ENCODE measurements at places on chromosomes 12 and 14.

GRCh38 chr14:94677747-94678146, 65.6 kb downstream of the SERPINA3 start:
- DNase-seq, result no peak

GRCh38 chr14:90255871-90256270, 482 bp upstream of the PSMC1 start:
- peak; percentile 36 for DNase-seq

DNA sequence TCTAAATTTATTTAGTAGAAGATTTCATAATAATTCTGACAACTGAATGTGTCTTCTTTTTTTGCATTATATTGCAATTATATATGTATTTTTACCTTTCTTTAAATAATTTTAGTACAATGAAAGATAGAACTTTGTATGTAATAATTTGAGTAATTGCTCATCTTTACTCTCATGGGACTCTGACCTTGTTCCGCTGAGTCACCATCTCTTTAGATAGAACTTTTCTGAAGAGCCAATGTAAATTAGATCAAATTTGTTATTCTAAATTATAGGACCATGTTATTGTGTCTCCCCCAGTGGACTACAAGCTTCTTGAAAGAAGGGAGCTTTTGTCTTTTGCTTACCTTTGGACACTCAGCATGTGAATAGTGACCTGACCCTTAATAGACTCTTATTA, 96.1 kb downstream of the TRHDE start:
- no peak for DNase-seq

DNA sequence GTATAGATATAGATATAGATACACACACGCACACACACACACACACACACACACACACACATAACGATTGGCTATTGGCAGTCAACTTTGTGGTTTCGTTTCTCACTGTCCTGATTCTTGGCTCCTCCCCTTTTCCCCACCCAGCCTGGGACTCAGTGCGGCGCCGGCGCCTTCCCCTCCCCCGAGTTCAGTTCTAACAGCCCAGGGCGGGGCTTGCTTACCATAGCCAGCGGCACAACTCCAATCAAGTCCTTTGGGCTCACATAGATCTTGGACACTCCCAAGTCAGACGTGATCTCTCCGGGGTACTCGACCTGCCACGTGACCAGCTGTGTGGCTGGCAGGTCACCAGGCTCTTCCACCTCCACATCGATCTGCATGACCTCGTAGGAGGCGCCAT, 484.1 kb downstream of the GLT1D1 start:
- DNase-seq, result no peak

- no peak for DNase-seq
Observed at GRCh38 chr12:54039417-54040147, 6.7 kb downstream of the HOXC5 start.

GRCh38 chr12:128818065-128819022, 5.4 kb downstream of the SLC15A4 start:
- DNase-seq, result no peak

GRCh38 chr14:54329082-54329695, 67.6 kb upstream of the CDKN3 start:
- peak; percentile 34 for DNase-seq

GRCh38 chr14:22995889-22996625, 13.7 kb upstream of the AJUBA start:
- no peak for DNase-seq

DNA sequence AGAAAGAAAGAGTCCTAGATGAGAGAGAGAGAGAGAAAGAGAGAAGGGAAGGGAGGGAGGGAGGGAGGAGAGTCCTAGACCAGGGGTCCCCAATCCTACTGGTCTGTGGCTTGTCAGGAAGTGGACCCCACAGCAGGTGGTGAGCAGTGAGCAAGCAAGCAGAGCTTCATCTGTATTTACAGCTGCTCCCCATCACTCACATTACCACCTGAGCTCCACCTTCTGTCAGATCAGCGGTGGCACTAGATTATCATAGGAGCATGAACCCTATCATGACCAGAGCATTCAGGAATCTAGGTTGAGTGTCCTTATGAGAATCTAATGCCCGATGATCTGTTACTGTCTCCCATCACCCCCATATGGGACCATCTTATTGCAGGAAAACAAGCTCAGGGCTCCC, 39.2 kb upstream of the AMN1 start:
- no peak for DNase-seq

DNA sequence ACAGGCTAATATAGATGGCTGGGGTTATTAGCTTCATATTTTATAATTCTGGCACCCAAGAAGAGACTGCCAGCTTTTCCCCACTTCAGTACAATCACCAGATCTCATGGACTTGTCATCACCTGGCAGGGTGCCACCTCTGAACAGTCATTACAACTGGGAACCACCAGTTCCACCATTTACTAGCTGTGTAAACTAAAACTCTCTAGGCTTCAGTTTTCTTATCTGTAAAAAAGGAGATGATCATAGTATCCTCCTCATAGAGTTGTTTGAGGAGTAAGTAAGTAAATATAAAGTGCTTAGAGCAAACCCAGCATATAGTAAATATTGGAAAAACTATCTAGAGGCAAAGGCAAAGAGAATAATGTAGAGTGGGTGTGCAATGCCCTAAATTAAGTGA, 19.3 kb downstream of the CPNE8 start:
- peak; percentile 39 for DNase-seq

GRCh38 chr14:61341275-61342206, 20.2 kb downstream of the PRKCH start:
- no peak for DNase-seq

DNA sequence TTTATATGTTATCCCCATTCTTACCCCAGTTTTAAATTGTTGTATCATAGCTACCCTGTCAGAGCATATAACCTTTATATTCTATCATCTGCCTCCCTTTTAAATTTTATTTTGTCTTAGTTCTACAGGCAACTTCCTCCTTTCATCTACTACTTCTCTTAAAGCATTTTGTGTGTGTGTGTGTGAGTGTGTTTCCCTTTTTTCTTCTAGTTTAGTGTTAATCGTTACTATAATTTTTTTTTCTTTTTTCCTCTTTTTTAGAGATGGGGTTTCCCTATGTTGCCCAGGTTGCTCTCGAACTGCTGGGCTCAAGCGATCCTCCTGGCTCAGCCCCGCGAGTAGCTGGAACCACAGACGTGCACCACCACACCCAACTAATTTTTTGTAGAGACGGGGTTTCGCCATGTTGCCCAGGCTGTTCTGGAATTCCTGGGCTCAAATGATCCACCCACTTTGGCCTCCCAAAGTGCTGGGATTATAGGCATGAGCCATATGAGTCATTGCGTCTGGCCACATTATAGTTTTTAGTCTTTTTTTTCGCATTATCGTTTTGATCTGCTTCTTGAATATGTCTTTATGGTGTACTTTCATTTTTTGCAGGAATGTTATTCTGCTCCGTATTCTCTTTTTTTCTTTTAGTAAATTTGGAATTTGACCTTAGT, 33.1 kb upstream of the FBXO34 start:
- DNase-seq, result no peak

DNA sequence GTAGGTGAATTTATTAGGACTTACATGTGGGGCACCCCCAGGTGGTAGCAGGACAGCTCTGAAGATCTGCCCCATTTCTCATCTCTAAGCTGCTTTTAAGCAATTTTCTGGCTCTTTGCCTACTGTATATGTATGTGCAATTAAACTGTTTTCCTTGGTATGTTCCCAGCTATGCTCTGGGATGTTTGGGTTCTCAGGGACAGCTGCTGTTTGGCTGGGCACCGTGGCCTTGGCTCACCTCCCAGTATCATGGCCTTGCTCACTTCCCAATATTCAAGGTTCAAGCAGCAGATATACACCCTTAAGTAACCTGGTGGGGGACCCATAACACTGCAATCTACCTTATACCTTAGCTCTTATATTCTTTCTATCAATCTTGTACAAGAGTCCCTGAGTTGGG, 53.7 kb upstream of the KITLG start:
- no peak for DNase-seq

DNA sequence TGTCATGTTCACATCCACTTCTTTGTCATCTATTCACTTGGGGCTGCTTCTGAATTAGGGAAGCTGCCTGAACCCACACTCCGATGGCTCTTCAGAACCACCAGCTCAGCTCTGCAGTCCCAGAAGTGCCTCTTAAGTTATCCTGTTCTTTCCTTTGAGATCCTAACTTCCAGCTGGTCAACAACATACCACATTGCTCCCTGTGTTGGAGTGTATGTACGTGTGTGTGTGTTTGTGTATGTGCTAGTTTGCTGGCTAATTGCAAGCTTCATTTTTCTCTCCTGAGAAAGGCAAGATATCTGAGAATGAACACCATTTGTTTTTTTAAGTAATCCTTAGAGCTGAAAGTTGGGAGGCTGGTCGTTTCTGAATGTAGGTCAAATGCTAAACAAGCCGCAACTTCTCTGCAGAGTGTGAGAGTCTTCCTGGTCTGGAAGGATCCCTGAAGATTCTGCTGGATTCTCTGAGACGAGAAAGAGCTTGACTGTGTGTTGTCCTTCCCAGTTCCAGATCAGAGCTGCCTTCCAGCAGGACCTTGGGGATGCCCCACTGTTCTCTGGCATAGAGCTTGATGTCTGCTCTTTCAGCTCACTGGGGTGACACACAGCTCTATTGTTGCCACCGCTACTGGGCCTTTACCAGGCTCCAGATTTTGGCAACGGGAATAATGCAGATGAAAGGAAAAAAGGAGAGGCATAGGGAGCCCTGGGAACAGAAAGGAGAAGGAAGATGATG, 839 bp downstream of the GSG1 start:
- no peak for DNase-seq

DNA sequence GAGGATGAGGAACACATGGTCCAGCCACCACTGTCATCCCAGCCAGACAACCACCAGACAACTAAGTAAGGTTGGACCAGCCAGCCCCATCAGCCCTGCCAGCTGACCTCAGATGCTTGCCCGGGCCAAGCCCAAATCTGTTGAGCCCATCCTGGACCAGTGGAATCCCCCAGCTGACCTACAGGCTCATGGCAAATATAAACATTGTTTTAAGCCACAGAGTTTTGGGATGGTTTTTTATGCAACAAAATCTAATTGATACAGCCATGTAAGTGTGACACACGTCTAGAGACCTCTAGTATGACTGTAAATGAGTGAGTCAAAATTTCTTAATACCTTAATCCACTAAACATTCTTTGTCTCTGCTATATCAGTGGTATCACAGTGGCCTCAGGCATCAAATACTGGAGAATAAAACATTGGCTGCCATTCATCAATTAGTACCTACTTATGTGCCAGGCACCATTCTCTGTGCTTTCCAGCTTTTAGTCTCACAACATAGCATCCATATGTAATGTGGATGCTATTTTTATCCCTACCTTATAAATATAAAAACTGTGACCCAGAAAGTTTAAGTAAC, 24.2 kb upstream of the NT5DC3 start:
- DNase-seq, result no peak

- no peak for DNase-seq
Observed at GRCh38 chr12:28507033-28507432, 316.8 kb downstream of the CCDC91 start.

DNA sequence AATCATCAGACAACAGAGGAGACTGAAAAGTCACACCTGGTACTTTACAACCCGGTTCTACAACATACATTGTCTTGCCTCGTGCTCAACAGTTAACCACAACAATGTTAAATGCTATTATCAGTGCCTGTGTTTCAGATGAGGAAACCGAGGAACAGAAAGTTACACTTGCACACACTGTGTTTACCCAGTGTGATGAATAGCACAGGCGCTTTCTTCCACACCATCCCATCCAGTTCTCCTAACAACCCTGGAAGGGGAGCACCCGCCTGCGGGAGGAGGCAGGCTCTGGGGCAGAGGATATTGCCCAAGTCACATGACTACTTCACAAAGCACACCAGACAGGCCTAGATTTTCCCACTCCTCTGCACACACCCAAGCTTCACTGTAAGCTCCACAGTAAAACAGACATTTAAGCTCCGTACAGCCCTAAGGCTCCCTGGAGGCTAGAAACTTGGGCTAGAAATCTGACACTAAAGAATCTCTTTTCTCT, 21.8 kb downstream of the NCKAP5L start:
- no peak for DNase-seq

DNA sequence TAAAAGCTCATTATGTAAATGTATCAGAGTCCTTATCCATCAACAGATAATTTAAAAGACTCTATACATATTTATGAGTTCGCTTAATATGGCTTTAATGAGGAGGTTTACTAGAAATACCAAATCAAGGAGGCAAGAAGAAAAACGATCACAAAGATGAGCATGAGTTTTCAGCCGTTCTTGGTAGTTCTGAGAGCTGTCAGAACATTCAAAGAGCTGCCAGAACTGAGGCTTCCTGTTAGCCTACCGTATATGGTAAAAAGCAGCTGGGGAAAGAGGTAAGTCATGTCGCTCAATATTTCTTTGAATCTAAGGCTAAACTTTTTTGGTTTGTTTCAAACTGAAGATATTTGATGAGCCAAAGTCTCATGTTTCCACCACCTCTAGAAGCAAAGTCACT, 115.3 kb upstream of the PLXNC1 start:
- DNase-seq, result no peak

DNA sequence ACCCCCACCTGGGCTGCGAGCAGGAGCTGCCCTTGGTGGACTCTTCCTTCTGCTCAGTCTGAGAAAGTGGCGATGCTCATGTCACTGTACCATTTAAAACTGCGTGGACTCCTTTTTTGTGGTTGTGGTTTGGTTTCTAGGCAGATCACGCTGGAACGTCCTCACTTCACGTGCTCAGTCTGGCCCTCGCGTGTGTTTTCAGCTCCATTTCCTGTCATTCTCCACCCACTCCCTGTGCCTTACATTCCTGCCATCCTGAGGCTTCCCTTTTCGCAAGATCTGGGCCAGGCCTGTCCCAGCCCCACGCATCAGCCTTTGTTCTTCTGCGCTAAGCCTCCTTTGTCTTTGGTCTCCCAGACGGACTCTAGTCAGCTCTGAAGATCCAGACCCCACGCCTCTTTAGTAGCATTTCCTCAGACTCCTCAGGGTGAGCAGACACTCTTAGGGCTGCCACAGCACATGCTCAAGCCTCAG, 105.4 kb downstream of the FBXL14 start:
- no peak for DNase-seq

GRCh38 chr12:46160101-46160980, 108.5 kb downstream of the SLC38A1 start:
- no peak for DNase-seq

DNA sequence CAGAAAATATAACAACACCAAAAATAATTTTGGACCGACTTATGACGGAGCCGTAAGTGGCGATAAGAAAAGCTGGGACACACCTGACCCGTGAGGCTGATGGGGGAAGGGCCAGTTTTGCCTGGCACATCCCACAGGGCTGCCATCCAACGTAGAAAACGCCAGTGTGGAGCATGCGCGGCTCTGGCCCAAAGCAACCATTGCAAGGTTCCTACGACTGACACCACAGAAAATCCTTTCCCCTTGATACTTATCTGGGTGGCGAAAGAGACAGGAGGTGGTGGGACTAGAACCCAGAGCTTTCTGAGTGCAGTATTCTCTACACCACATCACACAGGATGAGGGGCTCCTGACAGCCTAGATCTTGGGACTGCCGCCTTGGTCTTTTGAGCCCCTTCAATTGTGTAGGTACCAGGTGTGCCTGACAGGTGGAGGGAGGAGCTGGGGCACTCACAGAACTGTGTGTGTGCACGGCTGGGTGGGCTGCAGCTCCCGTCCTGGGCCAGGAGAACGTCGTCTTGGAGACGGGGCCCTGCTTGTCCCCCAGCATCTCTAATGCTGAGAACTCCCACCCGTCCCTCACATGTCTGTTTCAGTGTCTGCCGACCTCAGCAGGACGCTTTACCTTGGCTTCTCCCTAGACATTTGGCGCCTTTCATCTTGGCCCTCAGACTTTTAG, 17.4 kb upstream of the CACNA2D4 start:
- DNase-seq, result no peak

GRCh38 chr12:92078167-92079053, 67.2 kb downstream of the BTG1 start:
- DNase-seq, result peak; percentile 48

GRCh38 chr12:128995619-128996018, 142.3 kb downstream of the GLT1D1 start:
- no peak for DNase-seq
